ENCODE measurements at places on chromosomes 12 and 14. TPM values are rescaled to one million over a fixed set of nuclear protein-coding genes. Genes with fewer than 3 reads are reported as not detected.

- DNase-seq = no peak
Measured at GRCh38 chr12:12723681-12724420, 6.7 kb downstream of the CDKN1B start.

- DNase-seq = no peak
Measured at GRCh38 chr12:13243516-13244070, 47.1 kb downstream of the EMP1 start.

DNA sequence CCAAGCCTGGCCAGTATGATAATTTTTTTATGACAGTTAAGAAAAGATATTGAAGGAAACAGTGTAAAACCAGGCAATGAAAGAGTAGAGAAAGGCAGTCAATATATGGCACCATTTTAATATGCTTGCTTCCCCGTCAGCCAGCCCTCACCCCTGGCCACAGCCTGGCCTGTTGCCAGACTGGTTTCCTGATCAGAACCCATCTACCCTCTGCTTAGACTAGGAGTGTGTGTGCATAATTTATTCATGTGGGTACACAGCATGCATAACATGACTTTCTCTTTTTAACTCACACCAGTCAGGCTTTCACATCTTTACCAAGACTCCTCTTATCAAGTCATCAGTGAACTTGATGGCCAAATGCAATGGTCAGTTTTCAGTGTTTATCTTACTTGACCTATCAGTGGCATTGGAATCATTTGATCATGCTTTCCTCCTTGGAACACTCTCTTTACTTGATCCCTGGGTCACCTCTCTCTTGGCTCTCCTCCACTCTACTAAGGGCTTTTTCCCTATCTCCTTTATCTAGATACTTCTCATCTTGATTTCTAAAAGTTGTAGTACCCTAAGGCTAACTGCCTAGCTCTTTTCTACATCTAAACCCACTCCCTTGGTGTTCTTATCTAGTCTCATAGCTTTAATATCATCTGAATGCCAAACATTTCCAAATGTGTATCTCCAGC lies 10.0 kb upstream of the GPR19 start:
- no peak for DNase-seq

GRCh38 chr14:56115976-56116893 lies 2.0 kb upstream of the PELI2 start:
- DNase-seq = no peak

GRCh38 chr12:90978117-90978770 lies 23.3 kb upstream of the CCER1 start:
- peak; percentile 57 for DNase-seq

DNA sequence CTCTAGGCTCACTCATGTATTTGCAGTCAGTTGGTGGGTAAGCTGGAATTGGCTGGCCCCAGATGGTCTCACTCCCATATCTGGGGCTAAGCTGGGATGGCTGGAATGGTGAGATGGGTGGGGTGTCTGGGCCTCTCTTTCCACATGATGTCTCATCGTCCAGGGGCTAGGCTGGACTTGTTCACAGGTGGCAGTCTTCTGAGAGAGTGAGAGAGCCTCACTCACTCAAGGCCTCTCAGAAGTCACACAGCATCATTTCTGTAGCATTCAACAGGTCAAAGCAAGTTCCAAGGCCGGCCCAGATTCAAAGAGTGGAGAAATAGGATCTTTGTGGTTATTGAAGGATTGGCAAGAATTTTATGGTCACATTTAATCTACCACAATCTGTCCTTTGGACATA lies 102.7 kb downstream of the UNC79 start:
- DNase-seq = no peak

DNA sequence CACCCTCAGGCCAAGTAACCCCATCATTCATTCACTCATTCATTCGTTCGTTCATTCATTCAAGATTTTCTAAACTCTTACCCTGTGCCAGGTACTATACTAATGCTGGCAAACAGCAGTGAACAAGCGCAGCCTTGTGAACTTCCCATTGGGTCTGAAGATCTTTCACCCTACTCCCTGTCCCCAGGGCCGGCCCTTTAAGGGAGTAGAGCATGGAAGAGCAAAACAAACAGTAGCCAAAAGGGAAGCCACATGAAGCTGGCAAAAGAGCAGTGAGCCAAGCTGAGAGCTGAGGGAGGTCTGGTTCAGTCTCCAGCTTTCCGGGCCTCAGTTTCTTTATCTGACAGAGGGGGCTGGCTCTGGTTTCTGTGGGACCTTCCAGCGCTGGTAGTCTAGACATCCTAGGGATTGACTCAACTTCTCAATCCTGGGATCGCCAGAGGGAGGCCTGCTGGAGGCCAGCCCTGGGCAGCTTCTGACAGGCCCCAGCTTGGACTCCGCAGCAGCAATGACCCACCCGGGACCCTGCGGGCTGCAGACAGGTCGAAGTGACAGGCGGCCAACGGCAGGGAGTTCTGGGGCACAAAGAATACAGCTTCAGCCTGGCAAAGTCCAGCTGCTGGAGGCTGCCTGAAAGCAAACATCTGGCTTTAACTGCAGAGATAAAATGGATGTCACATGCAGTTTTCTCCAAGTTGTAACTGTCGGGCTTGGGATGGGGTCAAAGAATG lies 27.1 kb downstream of the ACTN1 start:
- DNase-seq = no peak

GRCh38 chr12:109680264-109681005 lies 33.2 kb upstream of the FAM222A start:
- DNase-seq = no peak

DNA sequence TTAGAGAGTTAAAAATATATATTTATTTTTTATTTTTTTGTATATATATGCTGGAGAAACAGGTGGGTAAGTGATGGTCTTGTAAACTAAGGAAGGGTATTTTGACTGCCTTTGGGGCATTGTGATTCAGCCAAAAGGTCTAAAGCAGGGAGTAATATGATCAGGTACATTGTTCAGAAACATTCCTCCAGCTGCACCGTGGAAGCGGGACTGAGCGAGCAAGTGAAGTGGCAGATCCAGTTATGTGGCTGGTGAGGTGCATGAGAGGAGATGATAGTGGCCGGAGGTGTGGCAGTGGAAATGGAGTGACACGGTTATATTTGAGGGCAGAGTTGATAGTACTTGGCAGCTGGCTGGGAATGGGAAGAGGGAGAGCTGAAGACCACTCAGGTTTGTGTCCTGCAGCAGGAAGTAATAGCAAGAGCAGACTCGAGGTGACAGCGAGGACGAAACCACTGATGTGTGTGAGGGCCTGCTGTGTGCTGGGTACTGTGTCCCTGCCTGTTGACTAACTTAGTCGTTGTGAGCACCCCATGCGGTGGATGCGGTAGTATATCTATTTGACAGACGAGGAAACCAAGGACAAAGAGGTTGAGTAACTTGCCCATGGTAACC lies 39.2 kb downstream of the EID3 start:
- no peak for DNase-seq

DNA sequence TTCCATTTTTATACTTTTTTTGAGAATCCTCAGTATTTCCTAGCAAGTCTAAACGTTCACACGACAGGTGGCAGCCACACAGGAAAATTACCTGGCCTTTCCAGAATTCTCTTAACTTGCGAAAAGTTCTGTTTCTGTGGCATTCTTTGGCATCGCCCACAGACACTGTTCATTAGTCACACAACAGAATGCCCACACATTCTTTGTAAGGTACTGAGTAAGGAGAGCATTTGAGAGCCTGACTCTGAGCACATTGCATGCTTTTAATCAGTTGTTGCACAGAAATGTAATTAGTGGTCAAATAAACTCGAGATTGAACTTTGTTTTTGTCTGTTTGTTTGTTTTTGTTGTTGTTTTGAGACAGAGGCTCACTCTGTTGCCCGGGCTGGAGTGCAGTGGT lies 52.4 kb downstream of the LMNTD1 start:
- no peak for DNase-seq

GRCh38 chr14:47252802-47253201 lies 422.6 kb downstream of the MDGA2 start:
- no peak for DNase-seq

- DNase-seq = no peak
Measured at GRCh38 chr14:19974844-19975243, 547 bp upstream of the OR4K15 start.

DNA sequence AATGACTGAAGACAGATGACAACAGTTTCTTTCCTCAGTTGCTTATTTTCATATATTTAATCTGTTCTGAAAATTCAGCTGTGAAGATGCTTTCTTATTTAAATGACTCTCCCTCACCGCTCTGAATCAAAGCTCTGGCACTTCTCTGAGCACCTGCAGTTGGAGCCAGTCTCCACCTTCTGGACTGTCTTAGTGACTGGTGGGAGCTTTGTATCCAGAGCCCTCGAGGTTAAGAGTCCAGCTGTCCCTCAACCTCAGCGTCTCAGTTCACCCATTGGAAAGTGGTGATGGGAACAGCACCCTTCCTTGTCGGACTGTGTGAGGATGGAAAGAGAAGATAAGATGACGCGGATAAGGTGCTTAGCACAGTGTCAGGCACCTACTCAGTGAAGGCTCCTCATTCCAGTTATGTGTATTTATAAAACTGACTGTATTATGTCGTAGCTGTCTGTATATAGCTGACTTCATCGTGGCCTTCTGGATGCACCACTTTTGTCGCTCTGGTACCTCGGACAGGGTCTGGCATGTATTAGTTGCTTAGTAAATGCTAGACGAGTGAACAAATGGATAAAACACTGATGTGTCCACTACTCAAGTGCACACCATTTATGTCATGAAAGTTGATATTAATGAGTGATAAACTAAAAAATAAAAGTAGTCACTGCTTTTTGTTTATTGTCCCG lies 34.5 kb downstream of the ELK3 start:
- DNase-seq = no peak

GRCh38 chr12:89774645-89775044 lies 66.0 kb upstream of the ATP2B1 start:
- no peak for DNase-seq

GRCh38 chr12:10861366-10861765 lies 12.1 kb upstream of the PRR4 start:
- DNase-seq = no peak

GRCh38 chr12:59627582-59627981 lies 31.8 kb downstream of the SLC16A7 start:
- DNase-seq = no peak

GRCh38 chr14:26382901-26383685 lies 214.7 kb downstream of the NOVA1 start:
- no peak for DNase-seq

- DNase-seq = no peak
Measured at GRCh38 chr14:24117179-24117578, 2.4 kb upstream of the NRL start.

GRCh38 chr12:101772012-101772775 lies 32.9 kb upstream of the SYCP3 start:
- no peak for DNase-seq

GRCh38 chr12:124689631-124690030 lies 122.2 kb upstream of the NCOR2 start:
- DNase-seq = no peak

GRCh38 chr12:57133013-57133569 lies 4.8 kb downstream of the LRP1 start:
- DNase-seq = no peak

Gene CLEC1B
- 0.86 TPM for polyA plus RNA-seq

Gene SLC16A7
- 4.1 TPM for polyA plus RNA-seq

Gene FOXM1
- polyA plus RNA-seq = 31.6 TPM

Gene ERBB3
- polyA plus RNA-seq = 113 TPM

Gene NRL
- polyA plus RNA-seq = 2.7 TPM

Gene RND1
- polyA plus RNA-seq = 2.5 TPM

Gene SLC39A2
- polyA plus RNA-seq = 2.2 TPM

Gene ASB2
- 0.37 TPM for polyA plus RNA-seq

Gene ING4
- polyA plus RNA-seq = 119 TPM

Gene VASH1
- polyA plus RNA-seq = 44.5 TPM

Gene ARHGAP9
- 3.3 TPM for polyA plus RNA-seq

Gene ERP29
- polyA plus RNA-seq = 147 TPM

Gene CLEC12A
- polyA plus RNA-seq = 0.55 TPM
